HS-27A (cell line): ENCODE measurements at places on chromosomes 7 and 10.
A peak's percentile ranks its signal among the peaks of the same experiment; 100 is the strongest.

- no peak for DNase-seq
Measured at GRCh38 chr7:155589001-155589980, 42.9 kb upstream of the CNPY1 start.

DNA sequence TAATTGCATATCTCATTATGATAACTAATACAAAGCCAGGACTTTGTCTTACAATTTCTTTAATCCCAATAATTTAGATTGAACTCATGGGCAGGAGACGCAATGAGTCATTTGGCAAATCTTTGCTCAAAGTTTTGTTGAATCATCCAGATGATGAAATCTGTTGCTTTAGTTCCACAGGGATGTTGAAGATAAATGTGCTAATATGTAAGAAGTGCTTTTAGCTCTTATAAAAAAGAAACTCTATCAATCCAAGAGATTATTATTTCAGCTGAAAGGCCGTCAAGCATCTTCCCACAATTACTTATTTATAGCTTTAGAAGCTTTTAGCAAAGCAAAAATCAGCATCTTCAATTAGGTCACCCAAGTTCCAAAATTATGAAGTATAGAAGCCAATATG, 36.8 kb upstream of the ANK3 start:
- DNase-seq = no peak

DNA sequence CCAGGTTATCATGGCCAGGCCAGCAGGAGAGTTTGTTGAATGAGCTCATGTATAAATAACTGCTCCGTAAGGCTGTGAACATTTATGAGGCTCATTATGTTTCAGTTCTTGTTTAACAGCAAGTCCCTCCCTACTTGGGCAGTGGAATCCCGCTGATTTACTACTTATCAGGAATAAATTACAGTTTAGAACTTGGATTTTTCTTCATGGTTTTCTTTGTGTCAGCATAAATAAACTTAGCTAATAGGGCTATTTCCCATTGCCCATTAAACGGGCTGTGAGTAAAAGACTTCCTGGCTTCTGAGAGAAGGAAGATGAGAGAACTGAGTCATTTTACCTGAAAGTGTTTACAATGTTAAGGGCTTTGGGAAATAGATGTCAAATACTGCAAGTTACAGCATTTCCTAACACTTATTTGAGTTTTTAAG, 701.6 kb upstream of the ANKRD30A start:
- DNase-seq = no peak

DNA sequence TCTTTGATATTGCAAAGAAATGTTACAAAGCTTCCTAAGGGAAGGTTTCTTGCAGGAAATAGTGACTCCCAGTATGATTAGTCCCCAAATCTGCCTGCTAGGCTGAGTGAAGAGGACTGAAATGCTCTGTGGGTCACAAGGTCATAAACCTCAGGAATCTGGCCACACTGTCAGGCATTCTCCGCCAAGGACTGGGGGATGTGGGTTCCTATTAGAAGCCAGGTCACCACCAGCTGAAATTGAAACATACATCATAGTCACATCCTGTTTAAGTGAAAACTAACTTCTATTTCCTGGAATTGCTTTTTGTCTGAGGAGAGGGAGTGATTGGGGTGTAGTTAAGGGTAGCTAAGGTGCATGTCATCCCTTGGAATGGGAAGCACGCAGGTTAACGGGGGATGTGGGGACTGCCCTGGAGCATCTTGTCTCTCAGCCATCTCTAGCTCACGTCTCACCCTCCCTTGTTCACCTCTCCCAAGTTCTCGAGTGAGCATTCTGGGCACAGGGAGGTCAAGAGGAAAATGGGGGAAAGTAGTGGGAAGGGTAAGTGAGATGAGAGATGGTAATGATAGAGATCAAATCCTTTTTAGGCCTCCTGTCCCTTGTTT, 12.0 kb upstream of the GSAP start:
- DNase-seq = peak; percentile 74

DNA sequence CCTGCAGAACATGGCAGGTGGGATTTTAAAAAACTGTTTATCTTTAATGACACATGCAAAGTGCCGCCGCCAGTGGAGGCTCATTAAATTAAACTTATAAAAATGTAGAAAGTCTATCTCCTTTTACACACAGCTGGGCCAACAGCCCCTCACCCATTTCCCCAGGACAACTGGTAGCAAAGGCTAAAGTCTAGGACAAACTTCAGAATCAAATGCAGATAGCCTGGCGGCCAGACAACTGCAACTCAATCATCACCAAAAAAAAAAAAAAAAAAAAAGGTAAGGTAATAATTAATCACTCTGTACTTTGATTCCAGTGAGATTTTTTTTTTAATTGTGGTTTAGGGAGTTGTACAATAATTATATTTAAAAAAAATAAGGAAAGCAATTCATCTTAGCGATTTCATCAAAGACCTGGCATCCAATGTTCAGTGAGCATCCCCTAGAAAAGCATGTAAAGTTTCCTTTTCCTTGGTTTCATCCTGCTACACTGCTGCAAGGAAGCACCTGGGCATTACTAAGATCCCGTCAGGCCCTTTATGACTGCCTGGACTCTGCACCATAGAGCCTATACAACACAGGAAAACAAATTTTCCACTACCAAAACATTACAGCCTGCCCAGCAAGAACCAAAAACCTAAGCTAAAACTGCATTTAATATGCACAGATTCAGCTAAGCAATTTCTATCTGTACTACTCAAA, 98.5 kb downstream of the GRB10 start:
- no peak for DNase-seq

- DNase-seq = no peak
Measured at GRCh38 chr10:91410638-91411371, 661 bp downstream of the HECTD2 start.

GRCh38 chr10:75593692-75594556, 162.5 kb downstream of the LRMDA start:
- no peak for DNase-seq

DNA sequence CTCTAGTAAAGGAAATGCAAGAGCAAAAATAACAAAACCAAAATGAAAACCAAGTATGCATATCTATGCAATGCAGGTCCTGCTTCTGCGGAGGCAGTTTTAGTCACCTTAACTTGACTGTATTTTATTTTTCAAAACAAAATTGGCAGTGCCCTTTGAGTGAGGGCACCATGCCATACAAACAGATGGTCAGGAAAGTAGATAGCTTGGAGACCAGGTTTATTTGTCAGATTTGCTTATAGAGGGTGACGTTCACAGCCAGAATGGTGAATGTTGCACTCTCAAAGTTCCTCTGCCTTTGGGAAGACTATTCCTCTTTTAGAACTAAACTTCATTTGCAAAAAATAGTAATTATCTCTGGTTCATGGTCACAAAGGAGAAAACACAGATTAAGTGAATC, 801.9 kb downstream of the ANKRD7 start:
- no peak for DNase-seq

DNA sequence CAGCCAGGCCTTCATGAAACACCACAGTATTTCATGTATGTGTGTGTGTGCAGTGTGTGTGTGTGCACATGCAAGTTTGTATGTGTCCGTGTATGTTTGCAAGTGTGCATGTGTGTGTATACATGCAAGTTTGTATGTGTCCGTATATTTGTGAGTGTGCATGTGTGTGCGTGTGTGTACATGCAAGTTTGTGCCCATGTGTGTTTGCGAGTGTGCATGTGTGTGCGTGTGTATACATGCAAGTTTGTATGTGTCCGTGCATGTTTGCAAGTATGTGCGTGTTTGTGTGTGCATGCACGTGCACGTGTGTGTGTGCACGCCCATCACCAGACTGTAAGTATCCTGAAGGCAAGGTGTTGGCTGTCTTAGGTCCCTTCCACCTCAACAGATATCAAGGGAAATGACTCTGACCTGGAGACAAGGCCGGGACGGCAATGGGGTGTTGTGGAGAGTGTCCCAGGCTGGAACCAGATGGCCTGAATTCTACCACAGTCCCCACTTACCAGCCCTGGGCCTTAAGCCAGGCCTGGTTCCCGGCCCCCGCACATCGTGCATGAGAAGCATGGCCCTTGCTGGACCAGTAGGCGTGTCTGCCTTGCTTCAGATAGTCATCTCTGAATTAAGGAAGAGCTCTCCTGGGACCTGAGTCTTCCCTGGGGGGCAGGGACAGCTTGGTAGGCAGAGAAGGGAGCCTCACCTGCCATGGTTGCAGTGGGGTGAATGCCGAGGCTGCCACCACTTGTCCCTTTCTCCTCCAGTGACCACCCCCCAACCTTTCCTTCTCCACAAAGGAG, 140.0 kb downstream of the GRK5 start:
- DNase-seq = no peak

DNA sequence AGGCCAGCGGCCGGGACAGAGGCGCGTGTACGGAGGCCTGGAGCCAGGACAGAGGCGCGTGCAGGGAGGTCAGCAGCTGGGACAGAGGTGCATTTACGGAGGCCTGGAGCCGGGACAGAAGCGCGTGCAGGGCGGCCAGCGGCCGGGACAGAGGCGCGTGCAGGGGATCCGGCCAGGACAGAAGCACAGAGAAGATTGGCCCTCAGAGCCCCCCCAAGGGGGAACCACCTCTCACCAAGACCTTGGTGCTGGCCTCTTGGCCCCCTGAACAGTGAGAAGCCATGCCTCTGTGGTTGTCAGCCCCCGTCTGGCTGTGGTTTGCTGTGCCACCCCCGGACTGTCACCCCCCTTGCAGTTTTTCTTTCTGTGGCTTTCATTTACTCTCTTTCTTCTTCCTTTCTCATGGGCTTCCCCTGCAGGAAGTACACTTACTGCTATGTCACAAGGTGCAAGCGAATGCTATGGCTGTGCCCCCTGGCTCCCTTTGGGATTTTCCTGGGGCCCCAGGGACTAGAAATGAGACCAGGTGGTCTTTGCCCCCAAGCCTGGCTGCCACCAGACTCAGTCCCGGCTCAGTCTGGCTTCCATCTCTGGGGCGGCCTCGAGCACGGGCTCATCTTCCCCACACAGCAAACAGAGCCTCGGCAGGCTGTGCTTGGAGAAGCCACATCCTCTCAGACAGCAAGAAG, 41.1 kb downstream of the INSIG1 start:
- DNase-seq = no peak

DNA sequence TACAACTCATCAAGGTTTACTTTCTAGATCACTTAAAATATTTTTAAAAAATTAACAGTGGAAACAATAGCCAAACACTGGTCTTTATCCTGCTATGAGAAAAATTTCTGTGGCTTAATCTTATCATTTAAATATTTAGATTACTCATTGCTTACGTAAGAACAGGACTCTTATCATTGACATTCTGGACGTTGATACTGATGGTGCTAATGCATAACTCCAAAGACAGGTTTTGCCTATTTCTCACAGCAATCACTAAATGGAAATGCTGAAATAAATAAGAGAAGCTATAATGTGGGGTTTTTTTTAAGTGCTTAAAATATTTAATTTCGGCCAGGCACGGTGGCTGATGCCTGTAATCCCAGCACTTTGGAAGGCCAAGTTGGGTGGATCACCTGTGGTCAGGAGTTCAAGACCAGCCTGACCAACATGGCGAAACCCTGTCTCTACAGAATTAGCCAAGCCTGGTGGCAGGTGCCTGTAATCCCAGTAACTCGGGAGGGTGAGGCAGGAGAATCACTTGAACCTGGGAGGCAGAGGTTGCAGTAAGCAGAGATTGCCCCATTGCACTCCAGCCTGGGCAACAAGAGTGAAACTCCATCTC, 195.0 kb downstream of the HGF start:
- peak; percentile 29 for DNase-seq

GRCh38 chr10:115063701-115064658, 29.2 kb upstream of the ATRNL1 start:
- no peak for DNase-seq

GRCh38 chr10:71774916-71775702, 1.8 kb upstream of the VSIR start:
- DNase-seq = no peak

DNA sequence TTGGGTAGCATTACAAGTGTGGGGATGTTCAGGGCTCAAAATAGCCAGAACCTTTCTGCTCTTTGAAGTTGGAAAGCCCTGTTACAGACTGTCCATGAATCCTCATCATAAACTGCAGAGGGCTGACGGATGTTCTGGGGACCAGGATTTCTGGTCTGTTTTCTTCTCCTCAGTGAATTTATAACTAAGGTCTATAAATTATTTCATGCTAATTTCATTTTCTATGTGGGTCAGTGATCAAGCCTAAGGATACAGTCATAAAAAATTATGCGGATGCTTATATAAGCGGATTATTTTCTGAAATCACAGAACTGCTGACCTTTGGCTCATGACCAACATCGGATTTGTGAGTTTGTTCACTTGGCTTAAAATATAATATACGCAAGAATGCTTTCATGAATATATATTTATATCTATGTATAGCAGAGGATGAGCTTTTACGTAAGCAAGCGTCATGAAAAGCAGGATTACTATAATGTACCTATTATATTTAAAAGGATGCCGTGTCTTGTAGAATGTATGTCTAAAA, 263.7 kb downstream of the GLI3 start:
- DNase-seq = no peak

- DNase-seq = no peak
Measured at GRCh38 chr7:112556633-112557032, 75.8 kb downstream of the LSMEM1 start.

- DNase-seq = no peak
Measured at GRCh38 chr7:1754345-1754908, 84.3 kb downstream of the ELFN1 start.

- no peak for DNase-seq
Measured at GRCh38 chr10:33945051-33945450, 610.6 kb upstream of the NRP1 start.

DNA sequence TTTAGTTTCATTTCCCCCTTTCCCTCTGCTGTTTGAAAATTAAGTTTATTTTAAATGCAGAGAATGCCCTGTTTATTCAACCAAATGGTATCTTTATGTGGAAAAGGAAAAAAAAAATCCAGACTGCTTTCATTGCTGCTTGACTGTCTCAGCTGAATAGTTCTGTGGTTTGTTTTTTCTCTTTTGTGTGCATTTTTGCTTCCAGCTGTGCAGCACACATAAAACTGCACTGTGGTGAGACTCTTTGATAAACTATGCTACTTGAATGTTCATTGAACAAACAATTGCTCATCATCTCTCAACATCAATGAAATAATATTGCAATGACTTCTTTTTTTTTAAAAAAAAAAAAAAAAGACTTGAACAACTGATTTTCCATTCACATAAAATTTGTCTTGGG, 78.6 kb upstream of the GLI3 start:
- DNase-seq = no peak

- no peak for DNase-seq
Measured at GRCh38 chr7:75734586-75735458, 3.9 kb downstream of the HIP1 start.

- DNase-seq = no peak
Measured at GRCh38 chr10:78812571-78813318, 256.0 kb upstream of the ZMIZ1 start.

DNA sequence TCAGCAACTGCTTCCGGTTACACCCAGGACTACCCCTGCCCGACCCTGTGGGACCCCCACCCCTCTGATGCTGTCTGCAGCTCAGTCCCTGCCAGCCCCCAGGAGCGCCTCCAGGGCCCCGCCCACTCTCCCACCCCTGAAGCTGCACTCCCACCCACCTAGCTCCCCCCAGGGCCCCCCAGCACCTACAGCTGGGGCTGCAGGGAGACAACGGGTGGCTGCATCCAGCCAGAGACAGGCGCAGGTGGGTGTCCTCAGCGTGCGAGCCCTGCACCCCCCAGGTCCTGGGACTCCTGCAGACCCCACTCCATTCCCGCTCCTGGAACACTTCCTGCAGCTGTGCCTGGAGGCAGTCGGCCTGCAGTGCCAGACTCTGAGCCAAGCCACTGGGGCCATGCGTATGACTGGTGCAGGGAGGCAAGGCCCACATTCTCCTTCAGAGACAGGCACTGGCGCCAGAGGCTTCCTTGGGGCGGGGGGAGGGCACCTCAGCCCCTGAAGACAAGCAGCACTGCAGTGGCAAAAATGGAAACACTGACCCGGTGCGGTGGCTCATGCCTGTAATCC, 6.1 kb downstream of the CYP2W1 start:
- no peak for DNase-seq
